Activated CD4-positive, alpha-beta T cell treated with anti-CD3 and anti-CD28 coated beads, Interleukin-2, amount 50 U/mL, for 48 hours (primary cell): ENCODE measurements at places on chromosomes 1 and 21.

DNA sequence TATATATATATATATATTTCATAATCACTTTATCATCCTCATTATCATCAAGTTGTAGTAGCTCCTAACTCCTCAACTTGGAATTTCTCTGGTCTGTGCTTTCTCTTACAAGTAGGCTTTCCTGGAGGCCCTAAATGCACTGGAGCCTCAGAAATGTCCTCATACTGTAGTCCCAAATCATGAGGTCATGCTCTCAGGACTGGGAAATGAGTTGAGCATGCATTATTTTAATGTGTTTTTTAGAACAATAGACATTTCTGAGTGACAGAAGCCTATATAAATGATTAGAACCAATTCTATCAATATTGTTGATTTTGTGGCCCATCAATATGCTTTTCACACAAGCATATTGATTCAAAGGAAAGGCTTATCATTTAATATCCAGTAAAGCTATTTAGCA is 42.9 kb upstream of the C1orf105 start:
- DNase-seq: no peak

- no peak for DNase-seq
These were observed 18.4 kb downstream of the ELAVL4 start for GRCh38 chr1:50126927-50127715.

GRCh38 chr1:221900678-221901077 is 158.8 kb upstream of the DUSP10 start:
- no peak for DNase-seq

DNA sequence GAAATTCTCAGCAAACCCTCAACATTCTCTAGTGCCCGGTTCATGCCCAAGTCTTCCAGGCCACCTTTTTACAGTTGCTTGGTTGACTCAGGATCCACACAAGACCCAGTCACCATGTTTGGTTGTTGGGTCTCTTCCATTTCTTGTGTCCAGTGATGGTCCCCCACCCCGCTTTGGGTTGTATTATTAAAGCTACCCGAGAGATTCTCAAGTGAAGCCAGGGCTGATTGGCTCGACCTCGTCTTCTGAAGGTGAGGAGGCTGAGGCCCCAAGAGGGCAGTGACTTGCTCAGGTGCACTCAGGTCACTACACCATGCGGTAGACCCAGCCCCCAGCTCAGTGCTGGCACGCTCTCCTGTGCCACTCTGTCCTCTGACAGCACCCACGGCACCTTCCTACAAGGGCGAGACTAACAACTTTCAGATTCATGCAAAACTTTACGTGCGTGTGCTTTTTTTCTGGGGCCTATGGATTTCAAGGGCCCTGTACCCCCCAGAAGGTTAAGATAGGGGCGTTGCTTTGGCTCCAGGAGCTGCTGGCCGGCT is 50.3 kb downstream of the CAPN9 start:
- no peak for DNase-seq

GRCh38 chr1:172948457-172948856 is 102.3 kb downstream of the TNFSF18 start:
- DNase-seq: no peak

GRCh38 chr1:222454782-222455181 is 93.1 kb downstream of the HHIPL2 start:
- no peak for DNase-seq

- DNase-seq: no peak
These were observed 20.5 kb upstream of the UBL4B start for GRCh38 chr1:110091791-110092190.

GRCh38 chr1:39944410-39945112 is 10.4 kb upstream of the MFSD2A start:
- no peak for DNase-seq

GRCh38 chr1:80779275-80779674 is 1021.5 kb upstream of the ADGRL2 start:
- no peak for DNase-seq

- DNase-seq: no peak
These were observed 31.7 kb downstream of the MAN1A2 start for GRCh38 chr1:117398957-117399356.

DNA sequence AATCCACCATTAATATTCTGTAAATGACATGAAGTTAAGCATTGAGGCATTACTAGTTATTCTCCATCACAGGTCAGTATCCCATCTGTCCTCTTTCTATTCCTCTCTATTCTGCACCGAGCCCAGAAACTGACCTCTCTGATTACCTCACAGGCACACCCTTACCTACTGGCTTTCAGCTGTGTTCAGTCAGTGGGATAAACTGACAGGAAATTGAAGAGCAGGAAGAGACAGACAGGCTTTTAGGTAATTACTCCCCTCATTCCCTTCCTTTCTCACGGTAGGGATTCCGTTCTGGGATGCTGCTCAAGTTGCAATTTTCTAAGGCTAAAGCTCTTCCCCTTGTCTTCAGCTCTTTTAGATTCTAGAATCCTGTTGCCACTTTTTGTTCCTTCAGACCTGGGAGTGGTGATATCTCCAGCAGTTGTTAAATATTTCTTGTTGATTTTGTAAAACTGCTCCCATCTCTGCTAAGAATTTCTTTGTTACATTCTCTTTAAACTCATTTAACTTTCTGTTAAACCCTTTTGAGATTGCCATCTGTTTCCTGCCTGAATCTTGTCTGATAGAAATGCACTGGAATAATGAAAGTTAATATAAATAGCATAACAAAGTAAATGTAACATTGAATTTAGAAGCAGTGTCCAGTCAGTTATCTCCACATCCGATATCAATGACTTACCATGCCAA is 1063.4 kb downstream of the PLA2G4A start:
- no peak for DNase-seq
